T-helper 2 cell (primary cell): ENCODE measurements at places on chromosomes 2 and 18.

DNA sequence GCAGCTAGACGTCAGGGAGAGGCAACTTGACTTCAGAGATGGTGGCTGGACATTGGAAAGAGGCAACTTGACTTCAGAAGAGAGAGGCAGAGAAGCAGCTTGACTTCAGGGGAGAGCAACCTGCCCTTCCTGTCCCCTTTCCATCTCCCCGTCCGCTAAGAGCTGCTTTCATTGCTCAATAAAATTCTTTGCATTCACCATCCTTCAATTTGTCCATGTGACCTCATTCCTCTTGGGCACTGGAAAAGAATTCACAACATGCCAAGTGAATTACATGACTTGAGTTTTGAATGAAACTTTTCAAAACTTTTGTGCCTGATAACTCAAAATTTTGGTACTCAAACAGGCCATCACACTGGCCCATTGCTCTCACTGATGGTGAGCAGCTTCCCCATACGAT lies 158.9 kb downstream of the DPP4 start:
- DNase-seq = no peak

DNA sequence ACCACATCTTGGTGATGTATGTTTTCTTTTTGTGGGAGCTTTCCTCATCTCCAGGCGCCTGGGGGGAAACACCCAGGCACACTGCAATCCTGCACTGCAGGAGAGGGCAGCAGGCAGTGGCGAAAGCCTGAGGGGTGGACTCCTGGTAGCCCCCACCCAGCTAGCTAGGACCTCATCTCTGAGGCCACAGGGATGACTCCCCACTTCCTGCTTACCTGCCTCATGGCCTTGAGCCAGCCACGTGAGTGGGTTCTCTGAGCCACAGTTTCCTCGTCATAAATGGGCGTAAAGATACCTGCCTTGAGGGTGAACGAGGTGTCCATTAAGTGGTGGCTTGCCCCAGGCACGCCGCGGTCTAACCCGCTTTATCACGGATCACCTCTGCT lies 19.1 kb downstream of the TRAF3IP1 start:
- DNase-seq = no peak

DNA sequence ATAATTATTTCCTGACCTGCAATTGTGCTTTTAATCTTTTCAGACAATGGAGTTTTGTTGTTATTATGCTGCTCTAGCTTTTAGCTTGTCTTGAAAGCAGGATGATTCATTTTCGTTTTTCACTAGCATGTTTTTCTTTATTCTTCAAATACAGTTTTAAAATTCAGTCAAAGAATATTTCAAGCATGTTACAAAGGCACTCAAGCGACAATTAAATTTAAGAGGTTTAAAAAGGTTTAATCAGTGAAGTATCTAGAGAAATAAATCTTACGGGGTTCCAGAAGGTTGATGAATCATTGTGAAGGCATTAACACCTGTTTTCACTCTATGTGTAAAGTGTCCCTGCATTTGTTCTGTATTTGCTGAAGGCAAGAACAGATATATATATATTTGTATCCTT lies 390.7 kb upstream of the TMEFF2 start:
- DNase-seq = no peak

DNA sequence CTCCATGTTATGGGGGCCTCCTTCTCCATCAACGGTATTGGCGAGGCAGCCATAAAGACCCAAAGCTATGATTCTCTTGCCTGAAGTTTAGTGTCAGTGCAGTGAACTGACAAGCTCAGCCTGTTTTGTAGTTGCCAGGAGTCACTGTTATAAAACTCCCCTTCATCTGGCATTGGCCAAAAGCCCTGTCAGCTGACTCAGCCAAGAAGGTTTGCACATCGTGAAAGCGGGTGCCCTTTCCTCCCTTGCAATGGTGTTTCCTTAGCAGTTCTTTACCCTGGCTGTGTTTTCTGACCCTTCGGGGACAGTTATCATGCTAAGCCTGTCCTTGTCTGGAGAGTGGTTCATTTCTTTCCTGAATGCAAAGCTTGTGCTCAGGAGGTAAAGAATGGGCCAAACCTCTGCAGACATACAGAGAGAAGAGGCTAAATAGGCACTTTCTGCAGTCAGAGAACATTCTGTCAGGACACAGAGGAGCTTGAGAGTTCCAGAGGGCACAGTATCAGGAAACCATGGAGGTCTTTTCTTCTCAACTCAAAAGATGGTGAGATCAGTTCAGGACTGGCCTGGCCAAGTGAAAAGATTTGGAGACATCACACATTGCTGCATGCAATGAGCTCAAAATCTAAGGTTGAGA lies 414.2 kb downstream of the ZNF521 start:
- DNase-seq = no peak

- DNase-seq = no peak
These were observed 724.6 kb upstream of the CELF4 start for GRCh38 chr18:38290229-38290628.

DNA sequence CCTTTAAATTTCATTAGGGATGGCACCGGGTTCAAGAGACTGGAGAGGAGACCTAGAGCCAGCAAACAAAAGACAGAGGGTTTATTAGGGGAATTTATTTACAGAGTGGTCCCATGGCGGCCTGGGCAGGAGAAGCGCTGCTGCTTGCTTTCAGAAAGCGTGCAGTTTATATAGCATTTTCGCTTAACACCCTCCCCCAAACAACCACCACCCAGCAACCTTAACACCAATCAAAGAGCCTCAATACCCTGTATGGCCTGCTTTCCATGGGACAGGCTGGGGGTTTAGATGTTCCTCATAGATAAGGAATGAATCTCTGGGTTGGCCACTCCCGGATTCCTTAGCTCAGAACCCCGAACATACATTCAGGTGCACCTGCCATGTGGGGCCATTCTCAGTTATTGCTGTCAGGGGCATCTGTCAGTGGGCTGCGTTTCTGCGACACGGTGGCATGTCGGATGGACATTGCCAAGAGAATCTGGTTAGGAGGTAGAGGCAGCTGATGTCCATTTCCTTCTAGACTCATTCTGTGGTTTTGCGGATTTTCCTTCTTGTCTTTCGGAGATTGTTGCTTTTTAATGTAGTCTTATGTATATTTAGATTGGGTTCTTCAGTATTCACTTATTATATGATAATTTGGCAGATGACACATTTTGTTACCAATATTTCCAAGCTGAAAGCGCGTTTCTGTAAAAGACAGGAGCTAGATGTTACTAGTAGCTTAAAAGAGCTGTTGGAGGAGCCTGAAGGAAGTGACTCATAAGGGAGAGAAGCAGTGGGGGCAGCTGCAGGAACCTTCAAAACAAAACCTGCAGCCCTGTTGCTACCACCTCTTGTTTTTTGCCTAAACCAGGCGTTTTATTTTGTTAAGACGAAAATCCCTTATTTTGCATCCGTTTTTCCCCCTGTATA lies 7.2 kb downstream of the AGAP1 start:
- DNase-seq = no peak

DNA sequence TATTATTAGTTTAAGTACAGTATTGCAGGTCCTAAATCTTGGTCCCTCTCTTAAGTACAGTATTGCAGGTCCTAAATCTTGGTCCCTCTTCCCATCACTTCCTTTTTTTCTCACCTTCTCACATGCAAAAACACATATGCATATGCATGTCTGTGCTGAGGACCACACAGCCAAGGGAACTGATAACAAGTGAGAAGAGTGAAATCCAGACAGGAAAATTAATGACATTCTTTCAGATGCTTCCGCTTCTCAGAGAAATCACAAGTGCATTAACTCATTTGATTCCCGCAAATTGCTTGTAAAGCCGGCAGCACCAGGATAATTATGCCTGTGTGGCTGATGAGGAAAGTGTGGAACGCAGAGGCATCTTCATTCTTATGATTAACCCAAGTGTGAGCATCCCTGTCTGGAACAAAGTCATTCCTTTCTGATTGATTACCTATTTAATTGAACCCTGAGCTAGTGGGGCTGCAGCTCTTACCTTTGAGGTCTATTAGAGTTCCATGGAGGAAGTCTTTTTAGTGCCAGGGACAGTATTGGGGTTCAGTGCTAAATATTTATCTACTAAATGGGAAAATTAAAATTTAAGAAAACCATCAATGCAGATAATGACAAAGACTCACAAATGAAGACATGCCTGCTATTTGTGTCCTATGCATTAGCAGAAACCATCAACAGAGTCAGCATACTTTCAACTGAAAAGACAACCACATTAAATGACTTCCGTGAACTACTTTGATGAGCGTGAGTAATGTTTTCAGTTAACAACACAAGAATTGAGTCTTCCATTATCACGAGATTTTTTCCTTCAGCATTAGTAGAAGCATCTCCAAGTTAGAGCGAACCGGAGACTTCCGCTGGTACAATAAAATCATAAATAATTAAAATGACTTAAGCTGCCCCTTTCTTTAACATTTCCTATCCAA lies 220.4 kb upstream of the SLC35G4 start:
- DNase-seq = no peak

- no peak for DNase-seq
These were observed 305.4 kb downstream of the MTX2 start for GRCh38 chr2:176574484-176575236.

- DNase-seq = no peak
These were observed 40.4 kb downstream of the KIDINS220 start for GRCh38 chr2:8796878-8797550.

DNA sequence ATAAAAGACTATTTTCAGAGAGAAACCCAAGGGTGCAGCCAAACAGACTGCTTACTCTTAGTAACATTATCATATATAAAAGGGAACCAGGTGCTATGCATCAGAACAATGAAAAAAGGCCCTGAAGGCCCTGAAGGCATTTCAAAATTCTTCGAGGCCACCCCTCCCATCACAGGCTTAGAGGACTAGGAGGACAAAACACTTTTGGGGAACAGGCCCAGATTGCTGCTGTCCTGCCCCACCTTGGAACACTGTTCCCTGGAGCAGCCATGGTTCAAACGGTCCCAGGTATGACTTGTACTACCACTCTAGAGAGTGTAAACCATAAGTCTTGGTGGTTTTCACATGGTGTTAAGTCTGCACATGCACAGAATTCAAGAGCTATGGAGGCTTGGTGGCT lies 2183.1 kb upstream of the CELF4 start:
- no peak for DNase-seq

GRCh38 chr18:9096007-9096371 lies 6.5 kb upstream of the NDUFV2 start:
- DNase-seq = no peak

DNA sequence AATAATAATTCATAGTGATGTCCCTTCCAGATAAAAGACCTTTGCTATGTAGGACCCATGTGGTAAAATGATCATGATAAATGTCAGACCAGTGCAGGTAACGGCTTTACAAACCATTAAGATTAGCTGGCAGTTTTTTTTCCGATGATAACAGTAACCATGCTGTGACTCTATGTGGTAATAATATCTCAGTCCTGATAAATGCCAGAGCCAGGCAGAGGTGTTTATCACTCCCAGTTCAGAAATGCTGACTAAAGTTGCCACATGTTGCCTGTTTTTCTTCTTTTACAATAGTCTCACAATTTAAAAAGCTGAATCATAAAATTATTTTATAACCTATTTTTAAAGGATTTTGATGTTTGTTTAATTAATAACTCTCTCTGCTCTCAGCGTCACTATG lies 565.1 kb downstream of the ARHGAP15 start:
- no peak for DNase-seq
